Stimulated activated naive CD4-positive, alpha-beta T cell (primary cell): ENCODE measurements at places on chromosomes 2 and 18.

- no peak for DNase-seq
Observed at GRCh38 chr18:2070631-2071030, 500.7 kb downstream of the METTL4 start.

- no peak for DNase-seq
Observed at GRCh38 chr2:206069417-206069816, 16.6 kb downstream of the INO80D start.

DNA sequence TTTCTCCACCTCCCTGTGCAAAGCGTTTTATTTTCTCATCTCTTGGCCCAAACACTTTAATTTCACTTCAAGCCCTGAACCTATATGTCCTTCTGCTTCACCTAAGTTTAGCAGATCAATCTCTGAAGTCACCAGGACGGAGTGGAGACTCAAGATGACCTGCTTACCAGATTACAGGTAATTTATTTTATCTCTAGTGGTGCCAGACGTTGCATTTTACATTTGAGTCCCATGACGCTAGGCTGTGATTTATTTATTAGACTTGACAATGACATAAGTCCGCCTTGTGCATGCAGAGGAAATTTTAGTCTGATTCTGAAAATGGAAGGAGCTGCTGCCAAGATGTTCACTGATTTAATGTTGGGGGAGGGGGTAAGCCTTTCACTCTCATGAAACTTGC is 73.9 kb downstream of the MRO start:
- DNase-seq, result no peak

DNA sequence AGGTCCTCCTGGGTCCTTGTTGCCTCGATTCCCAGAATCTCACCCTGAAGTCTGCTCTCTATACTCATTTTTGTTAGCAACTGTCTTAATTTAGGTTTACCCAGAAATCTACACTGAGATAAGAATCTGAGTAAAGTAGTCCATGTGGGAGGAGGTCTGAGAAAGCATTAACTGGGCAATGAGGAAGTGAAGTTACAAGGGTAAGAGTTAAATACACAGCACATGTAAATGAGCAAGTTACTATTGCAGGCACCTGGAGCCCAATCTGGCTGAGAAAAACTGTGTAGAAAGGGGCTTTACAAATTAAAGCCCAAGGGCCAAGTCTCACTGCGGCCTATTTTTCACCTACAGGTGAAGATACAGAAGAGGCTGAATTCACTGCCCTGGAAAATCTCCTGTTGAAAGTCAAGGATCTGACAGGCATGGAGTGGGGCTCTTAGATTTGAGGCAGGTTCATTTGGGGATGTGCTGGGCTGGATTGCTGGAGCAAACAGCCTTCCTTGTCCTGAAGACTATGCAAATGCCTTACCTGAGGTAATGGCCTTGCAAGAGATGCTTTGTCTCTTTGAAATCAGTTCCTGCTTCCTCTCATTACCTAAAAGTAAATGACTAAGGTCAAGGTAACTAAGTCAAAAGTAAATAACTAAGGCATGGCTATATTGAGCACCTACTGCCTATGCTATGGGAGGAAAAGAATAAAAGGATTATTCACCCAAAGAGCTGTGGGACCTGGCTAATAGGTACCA is 84.4 kb upstream of the DYNAP start:
- DNase-seq, result no peak

- DNase-seq, result no peak
Observed at GRCh38 chr2:23441414-23441813, 56.4 kb downstream of the KLHL29 start.

DNA sequence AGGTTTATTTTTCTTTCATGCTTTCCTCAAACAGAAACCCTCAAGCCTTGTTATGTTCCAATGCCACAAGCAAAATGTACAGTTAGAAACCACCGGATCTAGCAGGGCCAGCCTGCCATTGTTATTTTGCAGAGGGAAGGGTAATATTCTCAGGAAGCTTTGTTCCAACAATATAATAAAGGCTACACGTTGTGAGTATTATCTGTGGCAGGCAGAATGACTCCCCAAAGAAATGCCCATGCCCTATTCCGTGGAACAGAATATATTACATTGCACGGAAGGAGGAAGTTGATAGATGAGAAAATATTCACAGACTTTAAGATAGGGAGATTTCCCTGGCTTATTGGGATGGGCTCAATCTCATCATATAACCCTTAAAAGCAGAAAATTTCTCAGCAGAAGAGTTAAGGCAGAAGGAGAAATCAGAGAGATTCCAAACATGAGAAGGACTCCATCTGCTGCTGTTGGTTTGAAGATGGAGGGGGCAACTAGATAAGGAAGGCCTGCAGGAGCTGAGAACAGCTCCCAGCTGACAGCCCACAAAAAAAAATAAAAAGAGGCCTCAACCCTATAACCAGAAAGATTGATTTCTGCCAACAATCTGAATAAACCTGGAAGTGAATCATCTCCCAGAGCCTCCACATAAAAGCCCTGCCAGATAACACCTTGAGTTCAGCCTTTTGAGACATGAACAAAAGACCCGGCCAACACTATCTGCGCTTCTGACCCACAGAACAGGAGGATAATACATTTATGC is 466.6 kb downstream of the LPIN1 start:
- no peak for DNase-seq

DNA sequence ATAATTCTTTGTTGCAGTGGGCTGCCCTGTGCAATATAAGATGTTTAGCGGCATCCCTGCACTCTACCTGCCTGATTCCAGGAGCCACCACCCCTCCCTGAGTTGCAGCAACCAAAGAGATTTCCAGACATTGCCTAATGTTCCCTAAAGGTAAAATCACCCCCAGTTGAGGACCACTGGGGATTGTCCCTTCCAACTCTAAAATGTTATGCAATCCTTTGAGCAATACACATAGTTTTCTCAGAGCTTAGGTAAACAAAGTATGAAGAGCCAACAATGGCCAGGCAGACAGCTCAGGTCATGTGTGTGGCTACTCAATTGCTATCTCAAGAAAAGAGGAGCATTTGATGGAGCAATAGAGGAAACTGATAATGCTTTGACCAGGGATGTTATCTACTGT is 87.0 kb downstream of the XDH start:
- no peak for DNase-seq

DNA sequence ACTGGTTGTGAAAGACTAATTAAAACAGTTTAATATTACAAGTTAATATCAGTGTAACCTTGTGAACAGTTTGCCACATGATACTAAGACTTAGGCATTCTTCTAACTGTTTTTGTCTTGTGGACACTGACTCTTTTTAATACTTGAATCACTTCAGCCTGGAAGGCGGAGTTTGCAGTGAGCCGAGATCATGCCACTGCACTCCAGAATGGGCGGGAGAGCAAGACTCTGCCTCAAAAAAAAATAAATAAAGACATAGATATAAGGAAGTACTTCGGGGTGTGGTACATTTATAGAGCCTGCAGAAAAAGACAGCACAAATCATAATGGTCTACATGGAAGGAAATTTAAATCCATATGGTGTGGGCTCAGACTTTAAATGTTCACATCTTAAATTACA is 300.4 kb upstream of the NETO1 start:
- DNase-seq, result no peak

- DNase-seq, result no peak
Observed at GRCh38 chr2:240873805-240874714, 5.4 kb downstream of the AGXT start.

DNA sequence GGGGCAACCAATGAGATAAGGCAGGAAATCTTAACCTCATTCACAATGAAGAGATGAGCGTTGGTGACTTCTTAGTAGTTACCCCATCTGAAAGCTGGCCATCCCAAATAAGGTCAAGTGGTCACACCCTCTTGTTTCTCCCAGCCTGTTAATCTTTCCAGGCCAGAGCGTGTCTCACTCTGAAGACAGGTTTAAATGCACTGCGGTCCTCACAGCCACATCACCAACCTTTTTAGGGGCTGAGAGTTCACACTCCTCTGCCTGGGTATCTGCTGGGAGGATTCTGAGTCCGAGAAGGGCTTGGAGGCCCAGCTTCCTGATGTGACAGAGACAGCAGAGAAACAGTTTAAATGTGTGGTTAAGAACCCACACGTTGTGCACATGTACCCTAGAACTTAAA is 13.3 kb upstream of the CNGA3 start:
- DNase-seq, result no peak

- DNase-seq, result no peak
Observed at GRCh38 chr2:9602412-9602811, 28.4 kb downstream of the YWHAQ start.

DNA sequence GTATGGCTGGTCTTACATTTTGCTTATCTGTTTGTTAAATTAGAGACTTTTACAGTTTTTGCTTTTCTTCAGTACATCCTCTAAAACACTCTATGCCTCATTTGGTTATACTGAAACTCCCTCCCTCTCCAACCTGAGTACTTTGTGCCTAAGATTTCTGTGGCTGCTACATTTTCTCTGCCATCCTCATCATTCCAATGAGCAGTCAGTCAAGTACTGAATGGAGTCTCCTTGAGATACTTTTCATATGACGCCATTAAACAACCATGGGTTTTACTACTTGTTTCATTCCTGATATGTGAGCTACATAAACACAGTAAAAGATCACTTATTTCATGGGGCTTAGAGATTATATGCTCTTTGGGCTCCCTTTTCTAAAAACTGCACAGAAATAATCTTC is 196.7 kb upstream of the EPC2 start:
- DNase-seq, result no peak

DNA sequence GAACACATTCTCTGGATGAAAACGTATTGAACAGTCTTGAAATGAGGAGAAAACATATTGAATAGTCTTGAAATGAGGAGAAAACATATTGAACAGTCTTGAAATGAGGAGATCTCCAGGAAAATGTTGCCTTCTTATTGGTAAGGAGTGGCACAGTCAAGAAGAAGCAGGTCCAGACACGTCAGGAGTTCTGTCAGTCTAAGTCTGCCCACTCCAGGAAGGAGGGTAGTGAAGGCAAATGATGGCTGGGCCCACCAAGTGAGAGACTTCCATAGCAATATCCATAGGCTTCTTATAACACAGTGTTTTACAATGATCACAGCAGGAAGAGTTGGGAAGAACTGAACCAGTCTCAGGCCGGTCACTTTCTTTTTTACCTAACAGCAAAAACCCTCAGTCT is 316.2 kb downstream of the ETAA1 start:
- no peak for DNase-seq

GRCh38 chr2:119442226-119442619 is 10.6 kb downstream of the TMEM37 start:
- no peak for DNase-seq

- no peak for DNase-seq
Observed at GRCh38 chr2:241261628-241262027, 53.8 kb downstream of the HDLBP start.

DNA sequence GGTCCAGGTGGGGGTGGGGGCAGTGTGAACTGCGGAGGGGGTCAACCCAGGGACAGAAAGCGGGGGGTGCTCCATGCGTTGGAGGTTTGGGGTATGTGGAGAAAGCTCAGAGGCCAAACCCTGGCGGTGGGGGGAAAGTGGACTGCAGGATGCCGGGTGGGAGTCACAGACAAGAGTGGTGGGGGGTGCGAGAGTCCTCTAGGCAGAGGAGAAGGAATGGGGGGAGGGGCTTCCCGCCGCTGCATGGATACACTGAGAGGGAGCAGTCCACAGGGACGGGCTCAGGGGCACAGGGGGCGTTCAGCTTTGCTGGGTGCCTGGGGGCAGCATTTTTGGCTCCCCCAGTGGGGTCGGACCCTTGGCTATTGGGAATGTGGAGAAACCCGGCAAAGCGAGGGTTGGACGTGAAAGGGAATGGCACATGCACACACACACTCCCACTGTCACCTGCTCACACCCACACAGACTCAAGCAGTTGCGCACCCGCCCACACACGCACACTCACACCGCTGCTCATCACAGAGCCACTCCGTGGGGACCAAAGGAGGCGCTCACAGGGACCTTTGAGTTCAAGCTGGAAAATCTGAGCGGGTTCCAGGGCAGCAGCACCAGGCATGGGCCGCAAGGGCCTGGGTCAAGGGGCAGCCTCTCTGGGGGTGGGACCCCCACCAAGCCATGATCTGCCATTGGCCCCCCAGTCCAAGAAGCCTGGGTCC is 7.7 kb downstream of the GBX2 start:
- DNase-seq, result no peak

DNA sequence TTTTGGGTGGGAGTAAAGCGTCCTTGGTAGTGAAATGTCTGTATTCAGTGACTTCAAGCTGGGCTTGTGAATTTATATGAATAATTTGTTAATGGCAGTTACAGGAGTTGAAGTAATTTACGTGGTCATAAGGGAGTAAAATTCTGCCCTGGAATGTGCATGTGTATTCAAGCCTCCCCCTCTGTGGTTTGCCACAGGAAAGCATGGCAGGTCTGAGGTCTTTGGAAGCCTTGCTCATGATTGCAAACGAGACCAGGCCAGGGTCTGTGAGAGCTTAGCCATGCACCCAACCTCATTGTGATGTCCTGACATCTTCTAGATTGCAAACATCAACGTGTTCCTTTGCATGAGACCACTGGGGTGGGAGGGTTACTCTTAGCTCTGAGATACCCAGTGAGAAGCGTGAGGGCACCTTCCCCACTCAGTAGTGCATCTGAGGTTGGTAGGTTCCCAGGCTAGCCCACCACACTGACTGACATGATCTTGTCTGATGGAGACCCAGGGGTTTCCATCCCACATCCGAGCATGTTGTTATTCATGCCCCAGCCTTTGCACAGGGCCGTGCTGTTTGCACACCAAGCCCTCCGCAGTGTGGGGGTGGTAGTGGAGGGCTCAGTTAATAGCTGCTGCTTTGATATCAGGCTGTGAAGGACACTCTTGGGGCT is 216.5 kb downstream of the KLHL29 start:
- no peak for DNase-seq

DNA sequence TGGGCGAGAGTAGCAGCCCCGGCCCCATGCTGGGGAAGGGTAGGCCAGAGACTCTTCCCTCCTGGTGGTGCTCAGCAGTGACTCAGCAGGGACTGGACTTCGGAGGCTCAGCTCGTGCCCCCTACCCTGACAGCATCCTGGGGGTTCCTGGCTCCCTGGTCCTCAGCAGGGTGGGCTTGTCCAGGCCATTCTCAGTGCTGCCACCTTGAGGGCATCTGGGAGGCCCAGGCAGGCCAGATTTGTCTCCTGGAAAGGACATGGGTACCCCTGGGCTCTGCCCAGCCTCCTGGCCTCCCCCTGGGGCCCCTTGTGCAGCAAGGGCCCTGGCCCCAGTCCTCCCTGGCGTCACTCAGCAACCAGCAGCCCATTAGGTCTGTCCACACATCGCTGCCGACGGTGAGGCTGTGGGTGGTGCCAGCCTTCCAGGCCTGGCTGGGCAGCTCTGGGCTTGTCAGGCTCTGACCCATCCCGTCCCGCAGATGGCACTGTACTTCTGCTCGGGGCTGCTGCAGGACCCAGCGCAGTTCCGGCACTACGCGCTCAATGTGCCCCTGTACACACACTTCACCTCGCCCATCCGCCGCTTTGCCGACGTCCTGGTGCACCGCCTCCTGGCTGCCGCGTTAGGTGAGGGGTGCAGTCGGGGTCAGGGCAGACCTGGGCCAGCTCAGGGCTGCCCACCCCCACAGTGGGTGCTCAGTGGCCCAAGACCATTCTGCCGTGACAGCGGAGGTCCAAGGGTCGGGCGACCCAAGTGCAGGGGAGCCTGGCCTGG is 45.0 kb upstream of the ALPP start:
- no peak for DNase-seq

DNA sequence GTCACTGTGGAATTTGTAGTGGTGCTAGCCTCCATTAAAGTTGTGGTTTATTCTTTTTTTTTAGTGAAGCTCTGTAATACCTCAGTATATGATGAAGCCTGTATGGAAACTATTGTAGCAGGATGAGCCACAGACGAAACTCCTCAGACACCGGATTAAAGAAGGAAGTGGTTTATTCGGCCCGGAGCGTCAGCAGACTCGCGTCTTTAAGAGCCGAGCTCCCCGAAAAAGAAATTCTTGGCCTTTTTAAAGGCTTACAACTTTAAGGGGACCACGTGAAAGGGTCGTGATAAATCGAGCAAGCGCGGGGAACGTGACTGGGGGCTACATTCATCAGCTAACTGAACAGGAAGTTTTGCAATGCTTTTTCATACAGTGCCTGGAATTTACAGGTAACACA is 8.1 kb upstream of the CCL20 start:
- no peak for DNase-seq
